ENCODE measurements at places on chromosomes 11 and 22.

DNA sequence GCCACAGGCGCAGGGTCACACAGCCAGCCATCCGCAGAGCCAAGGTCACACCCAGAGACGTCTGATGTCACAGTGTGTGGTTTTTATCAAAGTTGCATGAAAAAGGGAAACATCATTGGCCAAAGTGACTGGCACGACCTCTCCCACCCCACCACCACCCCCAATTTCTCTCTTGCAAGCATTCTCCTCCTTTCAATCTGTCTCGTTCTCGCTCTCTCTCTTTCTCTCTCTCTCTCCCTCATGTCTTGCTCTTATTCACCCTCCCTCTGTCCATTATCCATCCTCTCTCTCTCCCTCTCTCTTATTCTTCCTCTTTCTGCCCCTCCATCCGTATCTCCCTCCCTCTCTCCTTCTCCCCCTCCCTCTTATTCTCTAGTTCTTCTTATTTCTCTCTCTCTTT, 40.6 kb downstream of the MN1 start:
- no peak for DNase-seq

GRCh38 chr11:112163875-112164685, at the start of gene IL18:
Gene IL18, minus strand, starts transcription at chr11:112164094. Its CDS starts 9,041 bp downstream, at chr11:112155053.
- DNase-seq = no peak

DNA sequence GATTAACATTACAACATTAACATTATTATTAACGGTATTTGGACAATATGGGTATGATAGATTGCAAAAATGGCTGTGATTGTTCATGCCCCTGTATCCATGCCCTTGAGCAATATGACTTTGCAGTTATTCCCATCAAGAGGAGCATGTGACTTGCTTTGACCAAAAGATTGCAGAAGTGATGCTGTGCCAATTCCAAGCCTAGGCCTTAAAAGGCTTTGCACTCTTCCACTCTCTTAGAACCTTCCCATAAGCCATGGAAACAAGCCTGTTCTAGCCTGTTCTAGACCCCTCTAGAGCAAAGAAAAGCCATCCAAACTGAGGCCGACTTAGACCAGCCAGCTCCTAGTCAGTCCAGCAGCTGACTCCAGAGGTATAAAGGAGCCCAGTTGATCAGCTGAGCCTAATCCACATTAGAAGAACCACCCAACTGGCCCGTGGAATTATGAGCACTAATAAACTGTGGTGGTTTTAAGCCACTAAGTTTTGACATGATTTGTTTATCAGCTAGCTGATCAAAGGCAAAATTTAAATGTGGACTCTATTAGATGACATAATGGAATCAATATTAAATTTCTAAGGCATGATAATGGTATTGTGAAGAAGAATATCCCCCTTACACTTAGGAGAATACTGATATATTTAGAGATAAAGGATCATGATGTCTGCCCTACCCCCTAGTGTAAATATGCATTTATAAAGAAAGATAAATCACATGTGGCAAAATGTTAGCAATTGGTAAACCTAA, 28.6 kb downstream of the RAB30 start:
- no peak for DNase-seq

GRCh38 chr11:78812513-78813293, 238.0 kb upstream of the NARS2 start:
- DNase-seq = no peak

DNA sequence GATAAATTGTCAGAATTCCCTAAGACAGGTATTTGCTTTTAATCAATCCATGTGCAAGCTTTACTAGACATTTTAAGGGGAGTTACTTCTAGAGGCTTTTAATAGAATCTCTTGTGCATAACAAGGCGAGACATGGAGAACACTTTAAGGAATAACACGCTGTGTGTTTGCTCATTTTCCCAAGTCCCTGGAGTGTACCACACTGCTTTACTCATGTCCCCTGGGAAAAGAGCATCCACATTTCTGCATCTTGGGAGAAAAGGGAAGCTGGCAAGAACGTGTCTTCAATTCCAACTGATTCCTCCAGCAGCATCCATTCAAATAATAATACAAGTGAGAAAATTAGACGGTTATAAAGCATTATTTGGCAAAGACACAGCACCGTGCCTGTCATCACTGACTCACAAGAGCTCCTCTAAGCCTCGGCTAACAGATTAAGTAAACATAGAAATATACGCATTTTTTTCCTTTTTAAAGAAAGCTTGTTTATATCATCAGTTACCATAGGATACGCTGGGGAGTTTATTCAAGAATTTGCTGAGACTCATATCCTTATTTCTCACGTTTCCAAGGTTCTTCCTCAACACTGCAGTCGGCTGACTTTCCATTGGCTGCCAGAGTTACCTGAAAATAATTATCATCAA, 121.5 kb downstream of the CD44 start:
- no peak for DNase-seq

GRCh38 chr22:44460691-44461375, 37.2 kb downstream of the RTL6 start:
- no peak for DNase-seq

DNA sequence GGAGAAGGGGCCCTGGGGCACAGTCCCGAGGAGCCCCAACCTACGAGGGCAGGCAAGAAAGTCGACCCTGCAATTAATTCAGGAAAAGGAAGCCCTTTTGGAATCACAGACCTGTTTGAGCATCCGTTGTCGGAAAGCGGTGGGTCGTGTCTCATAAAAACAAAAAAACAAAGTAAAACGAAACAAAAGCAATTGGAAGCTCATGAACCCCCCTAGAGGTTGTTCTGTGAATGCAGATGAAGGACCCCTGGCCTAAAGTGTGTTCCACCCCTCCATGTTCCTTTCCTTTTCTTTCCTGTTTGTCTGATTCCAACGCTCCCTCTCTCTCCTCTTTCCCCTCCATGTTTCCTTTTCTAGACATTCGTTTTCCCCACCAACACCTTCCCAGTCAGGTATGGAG, 203.7 kb downstream of the GRIK4 start:
- no peak for DNase-seq

DNA sequence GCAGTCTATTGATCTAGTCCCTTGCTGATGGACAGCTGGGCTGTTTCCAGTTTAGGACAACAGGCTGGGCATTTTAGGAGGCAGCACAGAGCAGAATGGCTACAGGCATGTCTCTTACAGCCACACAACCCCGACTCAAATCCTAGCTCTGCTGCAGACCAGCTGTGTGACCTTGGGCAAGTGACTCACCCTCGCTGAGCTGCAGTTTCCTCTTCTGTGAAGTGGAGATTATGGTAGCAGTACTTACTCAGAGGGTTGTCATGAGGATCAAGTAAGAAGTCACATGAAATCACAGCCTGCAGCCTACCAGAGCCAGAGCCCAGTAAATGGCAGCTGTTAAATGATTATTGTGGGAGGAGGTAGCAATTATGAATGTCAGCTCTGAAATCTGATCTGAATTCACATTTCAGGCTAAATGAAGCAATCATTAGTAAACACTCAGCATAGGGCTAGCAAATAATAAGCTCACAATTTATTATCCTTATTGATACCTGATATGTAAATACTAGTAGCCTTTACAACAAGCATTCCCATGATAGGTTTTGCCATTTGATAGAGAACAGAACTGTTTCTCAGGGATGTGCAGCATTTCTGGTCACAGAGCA, 58.9 kb downstream of the MYEOV start:
- DNase-seq = no peak

DNA sequence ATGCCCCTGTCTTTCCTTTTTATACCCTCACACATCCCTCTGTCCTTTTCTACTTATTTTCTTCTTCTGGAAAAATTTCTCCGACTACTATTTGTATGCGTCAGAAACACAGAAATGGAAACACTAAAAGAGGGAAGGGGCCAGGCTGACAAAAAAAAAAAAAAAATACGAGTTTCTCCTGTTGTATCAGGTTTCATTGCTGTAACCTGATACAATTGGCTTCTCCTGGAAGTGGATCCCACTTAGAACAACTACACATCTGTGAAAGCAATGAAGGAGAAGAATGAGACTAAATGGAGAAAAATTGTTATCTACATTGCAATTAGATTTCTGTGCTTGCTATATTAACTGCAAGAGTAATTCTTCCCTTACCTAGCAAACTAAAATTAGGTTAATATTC, 393.9 kb downstream of the GUCY1A2 start:
- DNase-seq = no peak

GRCh38 chr11:2234963-2235362, 35.4 kb downstream of the ASCL2 start:
- DNase-seq = no peak

GRCh38 chr11:57413681-57414080, 13.2 kb downstream of the SLC43A3 start:
- no peak for DNase-seq

GRCh38 chr11:127675581-127675980, 675.0 kb upstream of the KIRREL3 start:
- DNase-seq = no peak

GRCh38 chr22:31155422-31155821, 4.6 kb upstream of the RNF185 start:
- no peak for DNase-seq

DNA sequence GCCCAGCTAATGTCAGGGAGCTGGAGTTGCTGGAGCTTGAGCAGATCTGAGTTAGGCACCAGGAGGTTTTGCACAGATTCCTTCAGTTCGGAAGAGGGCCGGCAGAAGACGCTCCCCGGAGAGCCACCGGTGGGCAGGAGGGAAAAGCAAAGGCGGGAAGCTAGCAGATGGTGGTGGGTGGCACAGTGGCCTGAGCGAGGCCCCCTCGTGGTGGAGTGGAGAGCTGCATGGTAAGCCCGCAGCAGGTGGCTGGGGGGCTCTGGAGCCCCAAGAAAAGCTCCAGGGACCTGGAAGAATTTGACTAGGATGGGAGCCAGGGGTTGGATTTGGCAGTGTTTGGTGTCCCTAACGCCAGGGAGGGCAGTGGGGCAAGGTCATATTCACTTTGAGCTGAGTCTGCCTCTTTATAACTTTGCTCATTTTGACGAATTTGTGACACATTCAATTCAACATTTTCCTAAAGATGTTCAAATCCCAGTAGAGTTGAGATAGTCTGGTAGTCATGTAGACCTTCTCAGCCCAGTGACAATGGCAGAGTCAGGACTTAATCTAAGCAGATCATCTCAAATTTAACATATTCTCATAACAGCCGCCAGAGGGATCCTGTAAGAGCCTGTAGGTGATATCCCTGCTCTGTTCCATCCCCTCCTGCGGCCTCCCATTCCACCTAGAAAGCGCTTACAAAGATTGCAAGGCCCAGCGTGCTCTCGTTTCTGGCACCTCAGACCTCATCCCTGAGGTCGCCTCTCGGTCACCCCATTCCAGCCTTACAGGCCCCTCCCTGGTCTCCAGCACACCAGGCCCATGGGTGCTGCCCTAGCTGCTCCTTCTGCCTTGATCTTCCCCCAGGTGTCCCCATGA, 57.9 kb downstream of the TRIM29 start:
- DNase-seq = peak; percentile 37

DNA sequence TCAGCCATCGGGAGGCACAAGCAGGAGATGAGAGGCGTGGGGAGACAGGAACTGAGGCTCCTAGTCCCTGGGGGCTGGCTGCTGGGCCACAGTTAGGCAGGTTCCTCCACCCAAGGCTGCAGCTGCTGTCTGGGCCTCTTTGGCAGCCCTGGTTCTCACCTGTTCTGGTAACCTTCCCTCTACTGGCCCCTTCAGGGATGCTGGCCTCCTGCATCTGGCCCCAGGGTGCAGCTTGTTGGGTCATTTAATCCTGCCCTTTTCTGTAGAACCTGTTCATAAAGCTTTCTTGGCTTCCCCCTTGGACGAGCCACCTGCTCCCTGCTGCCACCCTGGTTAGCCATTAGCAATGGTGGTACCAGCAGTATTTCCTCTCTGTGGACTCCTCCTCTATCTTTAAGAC, 5.5 kb downstream of the USH1C start:
- DNase-seq = no peak

DNA sequence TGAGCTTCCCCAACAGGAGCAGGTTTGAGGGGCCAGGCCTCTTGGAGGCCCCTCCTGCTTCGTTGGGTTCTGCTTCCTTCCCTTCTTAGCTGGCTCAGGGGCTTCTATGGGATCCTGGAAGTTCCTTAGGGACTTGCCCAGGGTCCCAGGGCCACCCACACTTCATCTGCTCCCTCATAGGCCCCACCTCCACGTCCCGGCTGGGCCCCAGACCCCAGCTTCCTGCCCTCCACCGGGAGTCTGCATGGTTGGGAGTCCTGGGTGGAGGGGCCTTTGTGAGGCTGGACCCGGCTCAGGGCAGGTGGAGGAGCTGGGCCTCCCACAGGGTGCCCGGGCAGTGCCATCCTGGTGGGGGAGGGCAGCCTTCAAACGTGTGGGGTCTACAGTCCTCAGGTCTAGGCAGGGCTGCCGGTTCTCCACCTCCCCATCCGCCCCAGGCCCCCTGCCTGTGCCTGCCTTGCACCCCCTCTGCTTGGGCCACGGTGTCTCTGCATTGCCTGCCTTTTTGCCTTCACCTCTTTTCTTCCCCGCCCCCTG, 11.6 kb downstream of the OTUB1 start:
- no peak for DNase-seq

DNA sequence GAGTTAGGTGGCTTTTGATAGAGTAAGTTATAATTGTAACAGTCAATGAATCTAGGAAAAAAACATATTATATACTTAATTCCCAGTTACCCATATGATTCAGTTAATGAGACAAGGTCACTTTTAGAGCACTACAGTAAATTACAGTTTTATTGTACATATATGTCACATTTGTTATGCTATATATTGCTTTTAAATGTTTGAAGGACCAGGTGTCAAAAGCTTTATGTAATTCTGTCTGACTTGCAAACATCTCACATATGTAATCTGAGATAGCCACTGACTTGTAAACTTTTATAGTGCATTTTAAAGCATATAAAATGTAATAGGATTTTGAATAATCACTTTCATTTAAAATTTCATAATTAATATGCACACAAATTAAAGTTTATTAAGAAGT, 36.7 kb upstream of the PDGFD start:
- DNase-seq = no peak

DNA sequence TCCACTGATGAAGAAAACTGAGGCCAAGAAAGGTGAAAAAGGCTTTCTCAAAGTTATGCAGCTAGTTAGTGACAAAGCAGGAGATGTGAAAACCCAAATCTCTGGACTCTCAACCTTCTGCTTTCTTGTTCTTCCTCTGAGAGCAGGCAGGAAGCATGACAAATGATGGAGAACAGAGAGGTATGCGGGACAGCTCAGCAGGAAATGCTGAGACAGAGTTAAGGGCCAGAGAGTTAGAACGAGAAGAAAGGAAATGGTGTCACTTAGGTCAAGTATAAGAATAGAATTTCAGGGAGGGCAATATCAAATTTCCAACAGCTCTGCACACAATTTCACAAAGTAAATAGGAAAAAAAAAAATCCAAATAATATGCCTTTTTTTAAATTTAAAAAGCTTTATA, 67.6 kb upstream of the ARHGAP42 start:
- no peak for DNase-seq

- no peak for DNase-seq
Measured at GRCh38 chr11:31433851-31434250, 64.2 kb downstream of the DNAJC24 start.

DNA sequence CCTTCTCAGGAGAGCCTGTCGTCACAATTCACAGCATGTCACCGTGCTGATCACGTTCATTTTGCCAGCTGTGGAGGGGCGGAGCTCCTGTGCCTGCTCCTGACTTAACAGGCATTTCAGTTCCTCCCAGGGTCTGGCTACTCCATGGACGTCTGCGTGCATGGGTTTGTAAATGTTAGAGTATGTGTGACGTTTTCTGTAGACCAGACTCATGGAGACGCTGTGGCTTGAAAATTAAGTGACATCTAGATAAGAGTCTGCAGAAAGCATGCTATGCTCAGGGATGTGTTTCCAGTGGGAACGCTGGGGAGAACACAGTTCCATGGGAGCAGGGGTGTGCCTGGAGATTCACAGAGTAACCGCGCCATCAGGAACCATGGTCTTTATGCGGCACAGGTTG, 804.0 kb downstream of the TBC1D22A start:
- no peak for DNase-seq

GRCh38 chr11:93945596-93945995, 75.6 kb upstream of the HEPHL1 start:
- no peak for DNase-seq

All from CD4-positive, alpha-beta T cell (primary cell).